Smooth muscle cell of the pulmonary artery (primary cell): ENCODE measurements at places on chromosomes 4 and X. TPM values are rescaled to one million over a fixed set of nuclear protein-coding genes. Genes with fewer than 3 reads are reported as not detected.

The PPM1K gene
- 18.9 and 19.2 TPM in 2 replicates for total RNA-seq

The NAA11 gene
- not detected in 2 replicates for total RNA-seq

The TMEM271 gene
- not detected in 2 replicates for total RNA-seq

The DNAAF6 gene
- not detected in 2 replicates for total RNA-seq

The SLC10A7 gene
- 6.7 and 11.1 TPM in 2 replicates for total RNA-seq

The KLHL13 gene
- total RNA-seq = 8.6 and 10.6 TPM in 2 replicates

The AKAP4 gene
- total RNA-seq = not detected in 2 replicates

The AADAT gene
- total RNA-seq = 2.5 and 2.8 TPM in 2 replicates

The DOK7 gene
- total RNA-seq = 0.07 and 0.20 TPM in 2 replicates
